ENCODE measurements at places on chromosomes 2 and 18.

DNA sequence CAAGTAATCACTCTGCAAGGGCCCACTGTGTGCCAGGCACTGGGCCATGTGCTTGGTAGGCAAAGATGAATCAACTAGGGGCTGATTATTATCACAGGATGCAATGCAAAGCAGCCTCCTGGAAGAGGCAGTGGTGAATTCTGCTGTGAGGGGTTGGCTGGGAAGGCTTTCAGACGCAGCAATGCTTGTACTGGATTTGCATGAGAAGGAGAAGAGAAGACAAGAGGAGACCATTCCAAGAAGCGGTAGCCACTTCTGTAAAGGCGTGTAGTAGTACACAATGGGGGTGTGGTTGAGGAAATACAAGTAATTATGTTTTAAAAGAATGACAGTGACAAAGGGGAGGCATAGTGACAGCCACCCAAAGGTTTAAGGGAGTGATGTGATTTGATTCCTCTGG, 502.7 kb downstream of the PLCL1 start:
- H3K4me1 ChIP-seq: no peaks in the 10 kb centered on the region
- H3K27me3 ChIP-seq: peaks cover 26% of the 10 kb centered on the region
- no peak overlapping the region for H3K4me3 ChIP-seq
- no peaks in the 10 kb centered on the region for H3K36me3 ChIP-seq
- DNase-seq: no peak
- H3K27ac ChIP-seq: no peak overlapping the region

- H3K36me3 ChIP-seq: peaks cover 68% of the 10 kb centered on the region
- H3K4me1 ChIP-seq: peaks cover 63% of the 10 kb centered on the region
- H3K4me3 ChIP-seq: peak overlapping the region; percentile 99
- H3K27ac ChIP-seq: peak overlapping the region; percentile 100
- H3K27me3 ChIP-seq: no peaks in the 10 kb centered on the region
These were observed 910 bp downstream of the SRSF7 start for GRCh38 chr2:38750011-38750890.

GRCh38 chr18:26948703-26949102, 83.2 kb upstream of the AQP4 start:
- DNase-seq: no peak
- H3K27ac ChIP-seq: no peak overlapping the region

DNA sequence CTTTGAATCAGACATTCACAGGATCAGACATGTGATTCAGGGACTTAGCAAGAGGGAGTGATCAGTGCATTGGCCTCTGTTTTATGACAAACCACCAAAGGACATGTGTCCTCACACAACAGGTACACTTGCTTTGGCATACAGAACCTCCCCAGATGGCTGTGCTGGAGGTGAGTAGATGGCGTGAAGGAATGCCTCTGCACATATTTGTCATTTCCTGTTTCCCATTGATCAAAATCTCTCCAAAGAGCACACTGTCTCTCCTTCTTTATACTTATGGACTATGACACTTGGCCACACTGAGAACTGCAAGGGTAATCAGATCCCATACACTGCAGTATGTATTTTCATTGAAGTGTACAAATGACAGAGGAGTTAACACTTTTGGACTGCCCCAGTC, 927.6 kb downstream of the TSN start:
- no peaks in the 10 kb centered on the region for H3K4me1 ChIP-seq
- H3K36me3 ChIP-seq: no peaks in the 10 kb centered on the region
- no peak overlapping the region for H3K4me3 ChIP-seq

DNA sequence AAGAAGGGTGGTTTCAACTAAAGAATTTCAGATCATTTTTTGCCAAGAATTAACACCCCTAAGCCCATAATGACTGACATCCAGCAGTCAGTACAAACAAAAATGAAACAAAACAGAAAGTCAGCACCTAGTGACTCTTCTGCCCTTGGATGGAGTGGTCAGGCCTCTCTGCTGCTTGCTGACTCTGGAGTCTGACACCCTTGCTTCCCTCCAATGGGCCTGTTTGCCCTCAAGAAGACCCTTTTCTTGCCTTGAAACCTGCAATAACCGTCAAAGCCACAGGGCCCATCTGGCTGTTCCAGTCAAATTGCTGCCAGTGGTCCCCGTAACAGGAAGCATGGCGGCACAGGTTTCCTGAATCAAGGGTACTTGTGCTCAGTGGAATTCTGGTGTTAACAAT, 27.2 kb upstream of the CYTIP start:
- H3K4me1 ChIP-seq: peaks cover 16% of the 10 kb centered on the region
- peak overlapping the region; percentile 80 for H3K27ac ChIP-seq
- no peak overlapping the region for H3K4me3 ChIP-seq
- DNase-seq: no peak
- no peaks in the 10 kb centered on the region for H3K36me3 ChIP-seq

DNA sequence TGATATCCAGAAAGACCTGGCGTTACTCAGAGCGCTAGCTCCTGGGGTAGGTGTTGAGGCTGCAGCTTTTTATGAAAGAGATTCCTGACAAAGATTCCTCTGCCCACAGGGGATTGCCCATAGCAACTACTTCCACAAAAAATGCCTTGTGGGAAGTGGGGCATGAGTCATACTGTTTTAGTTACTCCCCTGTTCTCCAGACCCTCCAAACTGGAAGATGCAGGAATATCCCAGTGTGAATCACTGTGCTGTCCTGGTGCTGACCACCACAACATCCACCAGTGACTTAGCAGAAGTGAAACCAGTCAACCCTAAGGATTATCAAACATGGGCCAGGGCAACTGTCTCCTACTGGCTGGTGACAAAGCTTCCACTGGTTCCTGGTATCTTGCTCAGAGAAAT, 61.8 kb downstream of the CDH2 start:
- DNase-seq: no peak
- H3K4me3 ChIP-seq: no peak overlapping the region
- no peaks in the 10 kb centered on the region for H3K4me1 ChIP-seq
- no peaks in the 10 kb centered on the region for H3K27me3 ChIP-seq

DNA sequence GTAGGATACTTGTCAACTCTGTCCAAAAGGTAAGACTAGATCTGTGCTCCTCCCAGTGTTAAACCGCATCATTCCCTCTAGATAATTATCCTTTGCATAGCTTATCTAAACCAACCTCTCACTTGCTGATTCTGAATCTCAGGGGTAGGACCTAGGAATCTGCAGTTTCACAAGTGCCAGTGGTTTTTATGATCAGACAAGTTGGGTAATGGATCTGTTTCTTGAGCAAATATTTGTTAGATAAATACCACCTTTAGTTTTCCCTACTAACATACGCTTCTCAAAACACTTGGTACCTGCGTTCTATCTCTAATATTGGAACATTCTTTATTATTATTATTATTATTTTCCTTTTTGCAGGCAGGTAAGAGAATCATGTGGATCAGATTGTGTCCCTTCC, 439.9 kb downstream of the PTPRM start:
- peaks cover 3% of the 10 kb centered on the region for H3K4me1 ChIP-seq
- no peak overlapping the region for H3K27ac ChIP-seq
- no peaks in the 10 kb centered on the region for H3K27me3 ChIP-seq
- H3K36me3 ChIP-seq: peaks cover 2% of the 10 kb centered on the region

GRCh38 chr2:226136739-226137138, 662.9 kb downstream of the IRS1 start:
- no peak for DNase-seq
- no peaks in the 10 kb centered on the region for H3K27me3 ChIP-seq
- H3K27ac ChIP-seq: no peak overlapping the region
- no peak overlapping the region for H3K4me3 ChIP-seq
- H3K36me3 ChIP-seq: no peaks in the 10 kb centered on the region

GRCh38 chr2:32952761-32953476, 6.2 kb downstream of the LTBP1 start:
- H3K4me1 ChIP-seq: peaks cover 5% of the 10 kb centered on the region
- H3K27ac ChIP-seq: no peak overlapping the region
- DNase-seq: no peak
- no peak overlapping the region for H3K4me3 ChIP-seq

GRCh38 chr18:70468861-70469547, 180.2 kb downstream of the SOCS6 start:
- no peak for DNase-seq
- H3K4me1 ChIP-seq: no peaks in the 10 kb centered on the region
- peaks cover 4% of the 10 kb centered on the region for H3K27me3 ChIP-seq
- H3K27ac ChIP-seq: no peak overlapping the region
- no peak overlapping the region for H3K4me3 ChIP-seq

DNA sequence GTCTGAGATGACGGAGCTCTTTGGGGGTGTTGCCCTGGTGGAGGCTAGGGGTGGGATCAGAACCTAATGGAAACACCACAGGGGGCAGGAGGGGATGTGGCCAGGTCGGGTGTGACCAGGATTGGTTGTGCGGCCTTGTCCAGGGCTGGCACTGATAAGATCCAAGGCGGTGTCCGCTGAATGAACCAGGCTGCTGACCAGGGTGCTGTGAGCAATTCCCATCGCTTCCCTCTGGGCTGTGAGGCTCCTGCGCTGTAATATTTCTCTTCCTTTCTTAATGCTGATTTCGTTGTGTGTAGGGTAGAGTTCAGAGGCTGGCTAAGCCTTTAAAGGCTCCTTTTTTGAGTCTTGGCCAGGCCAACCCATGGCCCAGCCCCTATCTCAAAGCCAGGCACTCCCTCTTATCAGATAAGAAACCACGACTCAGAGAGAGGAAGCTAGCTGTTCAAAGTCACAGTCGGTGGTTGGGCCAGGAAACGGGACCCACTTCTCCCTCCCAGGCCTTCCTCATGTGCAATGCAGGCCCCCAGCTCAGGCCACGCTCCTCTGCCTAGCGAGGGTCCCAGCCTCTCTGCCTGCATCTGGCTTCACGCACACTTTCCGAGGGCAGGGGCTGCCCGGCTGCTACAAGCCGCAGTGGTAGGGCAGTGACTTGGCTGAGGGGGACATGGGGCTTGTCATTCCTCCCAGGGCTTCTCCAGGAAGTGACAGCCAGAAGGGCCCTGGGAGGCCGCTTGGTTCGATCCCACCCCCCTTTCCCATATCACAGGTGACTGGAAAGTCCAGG, 26.0 kb upstream of the FOSL2 start:
- no peak for DNase-seq
- H3K4me1 ChIP-seq: peaks cover 61% of the 10 kb centered on the region
- H3K4me3 ChIP-seq: peak overlapping the region; percentile 70
- peak overlapping the region; percentile 61 for H3K27ac ChIP-seq
- H3K27me3 ChIP-seq: no peaks in the 10 kb centered on the region
